Fibroblast of mammary gland (primary cell): ENCODE measurements at places on chromosomes 11 and 22.

GRCh38 chr11:73461335-73461840 is 85.2 kb downstream of the RELT start:
- DNase-seq = peak; percentile 25

GRCh38 chr11:77212314-77213007 is 84.4 kb downstream of the MYO7A start:
- no peak for DNase-seq

GRCh38 chr11:26712497-26712896 is 9.4 kb downstream of the SLC5A12 start:
- DNase-seq = no peak

DNA sequence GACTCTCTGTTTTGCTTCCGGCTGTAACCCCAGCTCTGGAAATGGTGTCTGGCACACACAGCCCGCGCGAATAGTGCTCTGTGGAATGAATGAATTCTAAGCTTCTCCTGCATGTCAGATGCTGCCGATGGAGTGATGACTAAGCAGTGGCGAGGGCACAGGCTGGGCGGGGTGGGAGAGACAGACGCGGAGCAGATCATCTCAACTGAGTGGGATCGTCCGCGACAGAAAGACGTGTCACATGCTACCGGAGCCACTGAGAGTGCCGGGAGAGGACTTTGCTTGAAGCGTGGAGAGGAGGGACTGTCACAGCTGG is 334.5 kb downstream of the CTTN start:
- no peak for DNase-seq

DNA sequence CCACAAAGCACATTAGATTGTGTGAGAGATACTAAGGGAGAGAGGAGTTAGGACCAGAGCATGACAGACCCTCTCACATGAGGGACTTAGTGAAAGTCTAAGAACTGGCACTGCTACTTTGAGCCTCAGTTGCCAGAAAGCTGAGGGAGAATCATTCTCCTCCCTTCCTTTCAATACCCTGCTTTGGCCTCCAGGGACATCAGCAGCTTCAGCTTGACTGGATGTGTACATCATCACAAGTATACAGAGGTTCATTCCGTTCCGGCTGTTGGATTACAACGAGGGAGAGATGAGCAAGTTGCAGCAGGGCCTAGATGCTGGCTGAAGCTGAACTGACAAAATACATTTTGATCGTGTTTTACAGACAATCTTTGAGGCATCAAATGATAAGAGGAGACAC is 15.7 kb upstream of the ANO5 start:
- no peak for DNase-seq

DNA sequence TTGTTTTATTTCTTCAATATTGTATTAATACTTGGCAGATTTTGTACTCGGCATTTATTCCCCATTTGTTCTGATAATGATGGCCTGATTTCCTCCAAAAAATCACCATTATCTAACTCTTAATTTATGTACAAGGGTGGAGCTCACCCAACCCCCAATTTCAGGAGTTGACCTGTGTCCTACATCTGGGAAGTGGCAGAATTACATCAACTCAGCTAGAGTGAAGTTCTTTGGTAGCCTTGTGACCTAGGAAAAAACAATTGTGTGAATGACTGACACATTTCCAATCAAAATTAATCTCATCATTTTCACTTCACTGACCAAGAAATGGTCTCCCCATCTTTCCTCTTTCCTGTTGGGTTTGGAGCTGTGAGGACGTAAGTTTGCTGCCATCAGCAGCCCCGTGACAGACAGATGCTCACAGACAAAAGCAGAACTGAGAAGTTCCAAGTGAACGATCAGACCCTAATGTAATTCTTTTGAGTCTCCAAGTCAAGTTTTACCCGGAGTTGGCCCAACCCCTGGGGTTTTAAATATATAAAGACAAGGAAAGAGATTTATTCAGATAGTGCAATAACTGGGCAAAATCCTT is 16.6 kb upstream of the MS4A6E start:
- DNase-seq = no peak

DNA sequence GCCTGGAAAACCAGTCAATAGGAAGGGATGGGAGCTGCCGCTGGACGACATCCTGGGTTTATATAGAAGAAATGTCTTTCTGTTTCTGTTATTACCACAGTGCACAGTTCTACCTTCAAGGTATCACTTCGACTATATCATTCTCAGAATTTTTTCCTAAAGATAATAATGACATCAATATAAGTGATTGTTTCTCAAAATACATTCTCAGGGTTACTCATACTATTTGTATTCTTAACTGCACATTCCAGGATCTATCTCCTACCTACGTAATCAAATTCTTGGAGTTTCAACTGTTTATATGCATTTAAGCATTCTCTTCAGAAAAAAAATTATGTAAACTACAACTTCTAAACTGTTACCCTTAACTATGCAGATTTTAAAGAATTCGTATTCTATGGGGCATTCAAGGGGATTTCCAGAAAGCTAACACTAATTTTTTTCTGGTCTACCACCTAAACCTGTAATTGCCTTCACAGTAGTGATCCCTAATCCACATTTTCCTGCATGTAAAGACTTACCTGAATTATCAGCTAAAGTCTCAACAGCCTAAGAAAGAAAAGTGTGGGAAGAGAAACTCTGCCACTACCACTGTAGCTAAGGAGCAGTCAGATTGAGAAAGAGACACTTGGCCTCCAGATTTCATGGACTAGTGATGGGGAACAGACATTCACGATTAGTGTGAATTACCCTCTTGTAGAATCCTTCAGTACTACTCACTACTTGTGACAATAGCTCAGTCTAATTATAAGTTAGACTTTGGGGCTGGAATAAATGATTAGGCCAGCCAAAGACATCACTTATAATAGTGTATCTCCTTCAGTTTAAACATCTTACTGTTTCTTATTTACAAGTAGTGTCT is at the start of gene OR51B5:
OR51B5 (minus strand) TSS at position 51 of the 862 bp plus-strand sequence; CDS start at position 51, 0 bp downstream.
- DNase-seq = no peak

DNA sequence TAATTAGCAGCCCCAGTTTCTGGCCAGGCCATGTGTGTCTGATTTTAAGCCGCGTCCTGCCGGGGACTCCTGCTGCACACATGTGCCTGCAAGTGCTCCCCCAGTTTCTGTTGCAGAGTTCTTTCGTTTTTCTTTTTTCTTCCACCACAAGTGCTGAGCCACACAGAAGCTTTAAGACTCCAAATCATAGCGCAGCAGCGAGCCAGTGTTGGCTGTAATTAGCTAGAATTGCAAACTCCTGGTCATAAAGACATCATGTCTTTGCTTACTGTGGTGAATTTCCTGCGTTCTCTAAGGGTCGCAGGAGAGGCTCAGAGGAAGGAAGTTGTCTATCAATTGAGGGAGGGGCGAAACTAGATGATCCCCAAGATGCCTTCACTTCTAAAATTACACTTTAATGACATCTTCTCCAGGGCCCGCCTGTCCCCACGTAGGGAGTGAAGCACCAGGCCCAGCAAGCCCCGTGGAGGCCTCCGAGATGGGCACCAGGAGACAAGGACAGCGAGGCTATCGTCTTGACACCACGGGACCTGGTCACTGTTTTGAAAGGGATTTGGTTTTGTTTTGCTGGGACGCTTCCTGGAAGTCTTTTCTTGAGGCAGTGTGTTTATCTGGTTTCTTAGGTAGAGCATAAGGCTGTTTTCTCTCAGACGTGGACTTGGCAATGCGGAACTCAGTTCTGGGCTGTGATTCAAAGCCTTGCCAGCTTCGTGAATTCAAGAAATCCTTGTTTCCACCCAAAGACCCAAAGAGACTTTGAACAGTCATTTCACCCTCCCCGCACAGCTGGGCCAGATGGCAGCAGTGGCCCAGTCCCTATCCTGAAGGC is 71.8 kb downstream of the UBASH3B start:
- DNase-seq = no peak

- peak; percentile 7 for DNase-seq
Observed at GRCh38 chr11:124310721-124311120, 3.0 kb downstream of the OR8D1 start.

DNA sequence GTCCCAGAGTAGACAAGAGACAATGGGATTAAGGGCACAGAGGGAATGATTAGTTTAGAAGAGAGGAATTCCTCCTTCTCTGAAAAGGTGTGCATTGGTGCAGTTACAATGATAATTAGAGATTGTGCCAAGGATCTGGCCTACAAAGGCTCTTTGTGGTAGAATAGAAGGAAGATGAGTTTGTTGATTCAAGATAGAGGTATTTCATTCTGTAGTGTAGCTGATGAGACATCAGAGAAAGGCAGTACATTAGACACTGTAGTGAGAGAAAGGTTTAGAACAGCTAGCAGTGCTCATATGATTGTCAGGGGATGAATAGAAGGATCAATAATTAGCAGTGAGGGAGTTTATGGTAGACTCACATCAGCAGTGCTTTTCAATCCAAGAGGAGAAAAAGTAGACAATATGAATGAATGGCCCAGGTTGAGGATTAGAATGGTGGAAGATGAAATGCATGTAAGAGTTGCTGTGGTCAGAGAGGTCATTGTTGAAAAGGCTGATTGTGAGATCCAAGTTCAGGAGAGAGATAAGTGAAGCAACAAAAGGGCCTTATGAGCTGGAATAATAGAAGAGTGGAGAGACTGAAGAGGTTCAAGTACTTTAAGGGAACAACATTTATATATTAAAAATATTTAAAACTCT is 28.9 kb downstream of the SIK2 start:
- DNase-seq = peak; percentile 38

DNA sequence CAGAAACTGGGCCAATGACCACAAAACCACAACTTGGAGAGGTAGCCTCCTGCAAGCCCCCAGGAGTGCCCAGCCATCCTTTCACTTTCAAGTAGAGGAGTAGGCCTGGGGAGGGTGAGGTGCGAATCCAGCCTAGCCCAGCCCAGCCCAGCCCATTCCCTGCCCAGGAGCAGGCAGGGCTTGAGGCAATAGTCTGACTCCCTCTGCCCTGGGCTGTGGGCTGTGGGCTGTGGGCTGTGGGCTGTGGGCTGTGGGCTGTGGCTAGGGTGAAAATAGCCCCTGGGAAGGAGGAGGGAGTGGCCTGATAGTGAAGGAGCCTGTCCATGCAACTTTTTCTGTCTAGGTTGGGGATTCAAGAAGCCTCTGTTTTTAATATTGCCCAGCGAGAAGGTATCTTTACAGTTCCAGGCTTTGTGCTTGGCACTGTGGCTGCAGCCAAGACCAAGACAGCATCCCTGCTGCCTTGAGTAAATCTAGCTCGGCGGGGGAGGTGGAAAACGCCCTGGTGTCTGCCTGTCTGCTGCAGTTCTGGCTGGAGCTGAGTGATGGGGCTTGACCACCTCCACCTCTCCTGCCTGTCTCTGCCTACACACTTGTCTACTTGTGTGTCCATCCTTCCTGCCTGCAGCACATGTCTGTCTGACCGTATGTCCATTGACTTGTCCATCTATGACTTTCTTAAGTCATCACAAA is 40.7 kb downstream of the LMO1 start:
- DNase-seq = no peak

DNA sequence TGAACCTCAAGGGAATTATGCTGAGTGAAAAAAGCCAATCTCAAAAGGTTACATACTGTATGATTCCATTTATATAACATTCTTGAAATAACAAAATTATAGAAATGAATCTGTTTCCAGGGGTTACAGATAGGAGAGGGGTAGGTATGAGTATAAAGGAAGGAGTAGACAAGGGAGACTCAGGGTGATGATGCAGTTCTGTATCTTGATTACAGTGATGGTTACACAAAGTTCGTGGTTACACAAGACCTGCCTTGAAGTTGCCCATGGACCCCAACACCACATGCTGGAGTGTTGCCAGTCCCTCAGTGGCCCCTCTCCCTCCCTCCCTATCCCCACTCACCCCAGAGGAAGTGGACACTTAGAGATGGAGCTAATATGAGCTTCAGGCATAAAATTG is 20.3 kb downstream of the STK33 start:
- no peak for DNase-seq

- peak; percentile 78 for DNase-seq
Observed at GRCh38 chr11:131773626-131774025, 403.2 kb downstream of the NTM start.
